DMS53 (cell line): ENCODE measurements at places on chromosomes 16 and 17.
A peak's percentile ranks its signal among the peaks of the same experiment; 100 is the strongest.

DNA sequence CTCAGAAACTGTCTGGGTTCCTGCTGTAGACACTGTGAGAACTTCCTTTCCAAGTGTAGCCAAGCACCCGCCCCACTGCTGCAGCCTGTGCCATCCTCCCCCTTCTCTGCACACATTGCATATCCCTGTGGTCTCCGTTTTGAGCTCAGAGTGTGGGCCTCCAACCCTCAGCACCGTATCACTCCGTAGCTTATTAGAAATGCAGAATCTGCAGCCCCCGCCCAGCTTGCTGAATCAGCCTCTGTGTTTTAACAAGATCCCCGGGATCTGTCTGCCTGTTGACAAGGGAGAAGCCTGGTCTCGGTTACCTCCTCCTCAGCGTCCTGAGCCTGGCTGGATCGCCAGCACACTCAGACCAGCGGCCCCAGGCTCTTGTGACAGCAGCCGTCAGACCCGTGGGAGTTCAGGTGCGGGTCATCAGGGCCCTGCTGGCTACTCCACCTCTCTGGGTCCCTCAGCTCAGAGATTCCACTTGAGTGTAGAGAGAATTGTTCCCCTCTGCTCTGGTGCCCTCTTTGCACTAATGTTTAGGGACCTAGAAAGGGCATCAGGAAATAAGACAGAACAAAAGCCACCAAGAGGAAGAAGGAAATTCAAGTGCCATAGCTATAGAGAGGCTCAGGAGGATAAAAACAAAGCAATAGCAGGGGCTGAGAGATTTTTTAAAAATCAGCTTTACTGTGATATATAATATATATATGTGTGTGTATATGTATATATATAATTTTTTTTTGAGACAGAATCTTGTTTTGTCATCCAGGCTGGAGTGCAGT lies 92.3 kb downstream of the PITPNC1 start:
- DNase-seq = no peak

- DNase-seq = no peak
Measured at GRCh38 chr16:41439-42068, 11.9 kb downstream of the POLR3K start.

DNA sequence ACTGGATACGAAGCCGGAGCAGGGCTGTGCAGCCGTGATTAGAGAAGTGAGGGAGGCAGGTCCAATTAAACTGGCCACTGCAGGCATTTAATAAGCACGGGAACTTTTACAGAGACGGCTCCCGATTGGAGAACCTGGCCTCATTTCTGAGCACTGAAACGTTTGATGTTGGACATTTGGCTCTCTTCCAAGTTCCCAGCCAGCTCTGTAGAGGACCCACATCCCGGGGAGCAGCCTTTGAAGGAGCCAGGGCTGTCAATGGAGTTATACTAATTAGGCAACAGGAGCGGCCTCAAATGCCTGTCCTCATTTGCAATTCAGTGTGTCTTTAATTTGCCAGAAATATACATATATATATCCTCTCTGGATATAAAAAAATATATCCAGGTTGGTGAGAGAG lies 499.4 kb upstream of the C16orf82 start:
- no peak for DNase-seq

GRCh38 chr16:4525069-4525468 lies 13.5 kb downstream of the CDIP1 start:
- no peak for DNase-seq

- DNase-seq = peak; percentile 9
Measured at GRCh38 chr16:29007730-29008593, 23.1 kb downstream of the LAT start.

- no peak for DNase-seq
Measured at GRCh38 chr16:22257440-22257839, 39.8 kb upstream of the POLR3E start.

DNA sequence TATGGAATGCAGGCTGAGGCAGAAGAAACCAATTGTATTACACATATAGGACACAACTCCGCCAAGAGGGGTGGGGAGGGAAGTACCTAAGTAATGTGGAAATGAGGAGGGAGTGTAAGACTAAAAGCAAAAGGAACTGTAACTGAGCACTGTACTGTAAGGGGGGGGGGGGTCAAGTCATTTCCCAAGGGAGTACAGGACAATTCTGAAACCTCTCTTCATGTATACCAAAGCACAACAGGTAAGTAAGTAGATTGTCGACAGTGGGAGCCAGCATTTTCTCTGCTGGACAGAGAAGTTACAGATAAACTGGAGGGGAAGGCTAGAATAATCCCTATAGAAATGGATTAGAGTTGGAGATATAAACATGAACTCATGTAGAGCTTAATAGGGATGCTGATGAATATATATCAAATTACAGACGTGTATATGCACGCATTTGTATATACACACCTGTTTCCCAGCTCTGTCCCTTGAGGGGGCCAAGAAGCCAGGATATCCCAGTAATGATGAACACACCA lies 6.4 kb downstream of the USP22 start:
- DNase-seq = no peak

DNA sequence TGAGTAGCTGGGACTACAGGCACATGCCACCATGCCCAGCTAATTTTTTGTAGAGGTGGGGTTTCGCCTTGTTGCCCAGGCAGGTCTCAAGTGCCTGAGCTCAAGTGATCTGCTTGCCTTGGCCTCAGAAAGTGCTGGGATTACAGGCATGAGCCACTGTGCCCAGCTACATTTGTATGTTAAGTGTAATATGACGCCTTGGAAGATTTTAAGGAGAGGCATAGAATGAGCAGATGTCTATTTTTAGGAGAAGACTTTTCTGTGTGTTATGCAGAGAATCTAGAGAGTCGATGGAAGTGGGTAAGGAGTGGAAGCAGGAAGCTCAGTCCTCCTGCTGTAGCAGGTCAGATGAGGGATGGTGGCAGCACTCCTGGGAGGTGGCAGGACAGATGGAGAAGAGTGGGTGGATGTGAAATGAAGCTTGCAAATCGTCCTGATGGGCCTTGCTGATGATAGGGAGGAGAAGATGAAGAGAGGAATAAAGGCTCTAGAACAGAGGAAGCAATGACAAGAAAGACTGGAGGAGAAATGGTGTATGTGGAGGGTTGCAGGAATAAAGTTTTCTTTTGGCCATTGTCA lies 125.3 kb downstream of the SHISA6 start:
- DNase-seq = no peak

DNA sequence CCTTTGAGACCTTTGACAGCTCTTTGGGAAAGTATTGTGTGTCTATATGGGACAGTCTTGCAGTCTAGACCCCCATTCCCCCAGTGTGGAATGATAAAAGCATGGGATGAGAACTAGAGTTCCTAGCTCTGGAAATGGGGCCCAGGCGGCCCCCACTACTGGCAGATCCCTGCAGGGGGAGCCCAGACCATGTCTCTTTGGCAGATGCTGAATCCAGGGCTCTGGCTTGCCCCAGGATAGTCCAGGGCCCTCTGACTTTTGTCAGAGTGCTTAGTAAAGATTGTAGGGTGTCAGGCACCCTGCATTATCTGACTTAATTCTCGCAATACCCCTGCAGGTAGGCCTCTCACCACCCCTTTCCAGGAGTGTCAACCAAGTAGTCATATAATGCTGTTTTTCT lies 8.3 kb downstream of the ALKBH5 start:
- DNase-seq = no peak

DNA sequence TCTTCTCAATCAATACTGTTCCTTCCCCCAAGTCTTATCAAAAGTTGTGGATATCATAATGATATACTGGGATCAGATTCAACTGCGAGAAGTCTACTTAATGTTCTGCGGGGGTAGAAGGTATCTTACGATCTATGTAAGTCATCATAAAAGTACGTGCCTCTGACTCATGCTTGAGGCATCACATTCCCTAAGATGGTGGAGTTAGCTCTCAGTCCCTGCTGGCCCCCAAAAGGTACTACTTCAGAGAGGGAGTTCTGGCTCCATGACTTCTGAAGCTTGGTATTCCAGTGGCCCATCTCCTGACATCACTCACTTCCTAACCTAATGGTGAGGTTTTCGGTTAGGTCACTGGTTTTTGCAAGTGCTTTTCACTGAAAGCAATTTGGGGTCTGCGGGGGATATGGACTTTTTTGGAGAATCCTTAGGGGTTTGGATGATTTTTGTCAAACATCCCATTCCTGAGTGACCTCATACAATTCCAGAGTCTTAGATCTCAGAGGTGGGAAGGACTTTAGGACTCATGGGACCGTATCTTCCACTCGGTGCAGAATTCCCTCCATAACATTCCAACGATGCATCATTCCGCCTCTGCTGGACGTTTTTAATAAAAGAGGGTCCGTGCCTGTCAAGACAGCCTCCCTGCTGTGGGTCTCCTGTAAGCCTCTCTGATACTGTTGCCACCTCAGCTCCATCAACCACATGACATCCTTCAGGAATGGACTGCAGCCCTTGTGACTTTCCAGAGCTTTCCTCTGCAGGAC lies 74.3 kb downstream of the DYNLRB2 start:
- peak; percentile 4 for DNase-seq

- peak; percentile 91 for DNase-seq
Measured at GRCh38 chr17:48074322-48075081, 26.3 kb downstream of the NFE2L1 start.
